Cortex of kidney (tissue), 1 donor: ENCODE measurements at places on chromosomes 5 and 9.

GRCh38 chr5:168599826-168600225 is 20.7 kb upstream of the PANK3 start:
- DNase-seq = no peak

GRCh38 chr9:86288499-86289198 is 6.3 kb upstream of the ISCA1 start:
- DNase-seq = no peak

DNA sequence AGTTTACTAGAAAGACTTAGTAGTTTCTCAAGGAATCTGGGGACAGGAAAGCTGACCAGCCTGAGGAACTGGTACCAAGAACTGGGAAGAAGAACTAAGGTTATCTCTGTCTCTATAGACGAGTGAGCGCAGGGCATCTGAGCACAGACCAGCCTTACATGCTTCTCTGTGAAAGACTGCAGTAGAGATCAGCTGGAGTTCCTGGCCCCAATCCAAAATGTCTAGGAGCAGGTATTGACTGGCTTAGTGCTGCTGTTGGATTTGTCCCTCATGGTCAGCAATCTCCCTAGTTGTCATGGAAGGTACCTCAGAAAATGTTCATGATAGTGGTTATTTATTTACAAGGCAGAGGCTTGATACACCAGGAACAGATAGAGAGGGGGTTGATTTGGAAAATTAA is 13.3 kb downstream of the NUP214 start:
- no peak for DNase-seq

DNA sequence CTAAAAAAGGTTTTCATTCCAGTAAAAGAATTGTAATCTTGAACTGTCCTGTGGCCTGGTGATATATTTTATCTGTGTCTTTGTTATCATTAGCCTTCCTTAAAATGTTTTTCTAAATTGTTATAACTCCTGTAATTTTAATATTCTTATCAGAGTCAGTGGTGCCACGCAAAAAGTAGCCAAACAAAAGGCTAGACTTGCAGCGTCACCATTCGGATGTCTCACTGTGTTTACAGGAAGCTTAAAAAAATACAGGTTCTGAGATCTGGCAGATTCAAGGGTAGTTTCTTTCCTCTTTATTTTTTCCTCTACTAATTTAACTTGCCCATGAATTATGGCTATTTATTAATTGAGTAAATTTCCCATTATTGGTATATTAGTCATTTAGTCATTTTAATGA is 362.3 kb downstream of the MAT2B start:
- DNase-seq = no peak

GRCh38 chr9:95012902-95013301 is 286.4 kb downstream of the AOPEP start:
- no peak for DNase-seq

GRCh38 chr9:136156209-136157120 is 37.8 kb upstream of the TMEM250 start:
- DNase-seq = no peak

- no peak for DNase-seq
Measured at GRCh38 chr5:10527281-10527950, 36.5 kb upstream of the ANKRD33B start.

GRCh38 chr5:582936-583635 is 29.1 kb upstream of the CEP72 start:
- no peak for DNase-seq

DNA sequence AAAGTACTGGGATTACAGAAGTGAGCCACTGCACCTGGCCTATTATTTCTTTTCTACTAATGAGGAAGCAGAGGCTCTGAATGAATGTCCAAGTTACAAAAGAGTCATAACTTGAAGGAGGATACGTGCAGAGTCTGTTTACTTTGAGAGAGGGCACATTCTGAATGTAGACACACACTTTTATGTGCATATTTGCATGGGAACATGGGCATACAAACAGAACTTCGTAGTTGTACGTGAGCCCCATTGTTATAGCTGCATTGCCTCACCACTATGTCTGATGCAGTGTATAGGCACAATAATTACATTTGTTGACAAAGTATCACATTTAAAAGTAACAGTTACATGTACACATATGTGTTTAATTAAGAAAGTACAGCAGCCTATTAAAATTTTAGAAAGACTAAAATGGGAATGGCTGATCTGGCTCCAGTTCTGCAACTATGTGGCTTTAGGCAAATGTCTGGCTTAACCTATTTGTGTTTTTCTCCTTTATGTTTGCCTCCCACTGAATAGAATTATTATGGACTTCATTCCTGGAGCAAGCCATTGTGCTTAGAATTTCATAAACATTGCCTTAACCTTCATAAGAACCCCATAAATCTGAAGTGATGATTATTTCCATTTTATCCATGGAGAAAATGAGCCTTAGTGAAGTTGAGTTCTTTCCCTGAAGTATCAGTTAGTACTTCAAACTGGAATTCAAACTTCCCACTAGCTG is 3.0 kb upstream of the DPYSL3 start:
- no peak for DNase-seq

- no peak for DNase-seq
Measured at GRCh38 chr5:98158440-98158839, 615.0 kb upstream of the RGMB start.

- no peak for DNase-seq
Measured at GRCh38 chr5:104594850-104595249, 1032.3 kb upstream of the NUDT12 start.

- no peak for DNase-seq
Measured at GRCh38 chr9:6930827-6931226, 173.1 kb downstream of the KDM4C start.

DNA sequence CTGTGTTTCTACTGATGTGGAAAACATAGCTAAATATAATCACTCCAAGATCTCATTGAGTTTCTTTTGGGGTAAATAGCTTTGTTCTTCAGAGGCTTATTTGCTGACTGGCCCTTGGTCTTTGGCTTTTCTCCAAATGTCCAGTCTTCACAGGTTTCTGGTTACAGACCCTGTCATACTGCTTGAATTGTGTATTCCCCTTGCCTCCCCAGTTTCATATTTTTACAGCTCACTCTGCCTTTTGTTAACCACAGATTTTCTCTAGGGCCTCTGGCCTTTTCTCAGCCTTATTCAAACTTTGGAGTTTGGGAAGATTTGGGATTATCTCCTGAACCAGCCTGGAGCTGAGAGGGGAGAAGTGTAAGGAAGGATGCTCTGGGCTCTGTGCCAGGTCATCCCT is 23.9 kb downstream of the ISOC1 start:
- DNase-seq = no peak

DNA sequence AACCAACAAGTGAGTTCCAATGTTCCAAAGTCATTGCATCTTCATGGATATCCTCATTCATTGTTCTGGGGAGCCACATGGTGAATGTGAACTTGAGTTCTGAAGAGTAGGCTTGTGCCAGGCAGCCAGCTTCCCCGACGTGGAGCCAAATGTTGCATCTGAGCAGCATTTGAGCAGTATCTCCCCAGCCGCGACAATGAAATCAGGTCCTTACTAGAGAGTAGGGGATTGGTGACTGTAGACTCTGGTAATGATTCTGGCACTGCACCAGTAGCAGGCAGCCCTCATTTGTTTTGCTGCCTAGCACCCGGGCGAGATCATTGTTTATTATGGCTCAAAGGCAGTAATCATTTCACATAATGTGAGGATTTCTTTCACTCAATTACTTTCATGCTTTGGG is 451.4 kb upstream of the C9orf72 start:
- no peak for DNase-seq

- no peak for DNase-seq
Measured at GRCh38 chr9:76366275-76366674, 28.0 kb downstream of the RFK start.

- DNase-seq = no peak
Measured at GRCh38 chr5:96875791-96876291, 459 bp upstream of the ERAP2 start.

DNA sequence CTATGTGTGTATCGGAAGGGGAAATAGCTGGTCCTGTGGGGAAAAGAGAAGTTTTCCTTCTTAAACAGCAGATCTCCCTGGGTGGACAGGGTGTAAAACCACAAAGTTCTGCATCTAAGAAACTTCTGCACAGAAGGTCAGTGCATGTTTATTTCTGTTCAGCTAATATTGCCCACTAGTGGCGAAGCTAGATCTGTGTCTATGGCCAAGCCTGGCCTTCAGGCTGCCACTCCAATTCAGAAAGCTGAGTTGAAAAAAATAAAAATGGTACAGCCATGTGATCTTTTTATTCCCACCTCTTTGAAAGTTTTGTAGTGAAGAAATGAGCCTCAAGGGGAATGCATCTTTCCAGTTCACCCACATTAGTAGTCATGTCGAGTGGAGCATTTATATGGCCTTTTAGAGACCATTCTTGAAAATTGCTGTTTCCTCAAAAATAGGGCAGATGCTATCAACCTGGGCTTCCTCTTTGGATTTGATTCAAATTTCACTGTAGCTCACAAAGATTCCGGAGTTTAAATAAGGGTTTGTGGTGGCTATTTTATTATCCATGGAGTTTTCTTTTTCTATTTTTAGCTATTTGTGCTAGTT is 488.0 kb downstream of the PRELID2 start:
- no peak for DNase-seq

- DNase-seq = no peak
Measured at GRCh38 chr5:159804121-159804520, 112.2 kb upstream of the ADRA1B start.

GRCh38 chr9:124180557-124180956 is 77.2 kb upstream of the NEK6 start:
- DNase-seq = no peak

GRCh38 chr9:131525643-131526565 is 5.2 kb downstream of the UCK1 start:
- no peak for DNase-seq
